ENCODE measurements at places on chromosomes 11 and 22.
A peak's percentile ranks its signal among the peaks of the same experiment; 100 is the strongest.

DNA sequence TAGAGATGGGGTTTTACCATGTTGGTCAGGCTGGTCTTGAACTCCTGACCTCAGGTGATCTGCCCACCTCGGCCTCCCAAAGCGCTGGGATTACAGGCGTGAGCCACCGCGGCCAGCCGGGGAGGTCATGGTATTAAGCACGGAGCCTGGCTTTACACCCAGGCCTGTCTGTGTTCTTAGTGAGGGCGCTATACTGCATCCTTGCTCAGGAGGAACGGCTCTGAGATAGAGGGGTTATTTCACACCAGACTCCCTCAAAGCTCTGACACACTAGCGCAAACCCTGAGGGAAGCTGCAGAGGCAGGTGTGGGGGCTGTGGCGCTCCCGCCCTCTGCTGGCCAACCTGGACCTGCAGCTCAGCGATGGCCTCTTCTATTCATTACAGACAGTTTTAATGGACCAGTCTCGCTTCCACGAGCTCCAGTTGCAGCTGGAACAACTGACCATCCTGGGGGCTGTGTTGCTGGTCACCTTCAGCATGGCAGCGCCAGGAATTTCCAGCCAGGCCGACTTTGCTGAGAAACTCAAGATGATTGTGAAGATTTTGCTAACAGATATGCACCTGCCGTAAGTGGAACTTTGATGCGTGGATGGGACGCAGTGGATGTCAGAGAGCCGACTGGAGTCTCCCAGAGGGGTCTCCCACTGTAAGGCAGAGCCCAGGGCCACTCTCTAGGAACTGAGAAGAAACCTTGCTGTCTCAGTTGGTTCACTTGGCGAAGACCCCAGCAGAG is 26.2 kb downstream of the TCP11L1 start:
- DNase-seq = peak; percentile 65

DNA sequence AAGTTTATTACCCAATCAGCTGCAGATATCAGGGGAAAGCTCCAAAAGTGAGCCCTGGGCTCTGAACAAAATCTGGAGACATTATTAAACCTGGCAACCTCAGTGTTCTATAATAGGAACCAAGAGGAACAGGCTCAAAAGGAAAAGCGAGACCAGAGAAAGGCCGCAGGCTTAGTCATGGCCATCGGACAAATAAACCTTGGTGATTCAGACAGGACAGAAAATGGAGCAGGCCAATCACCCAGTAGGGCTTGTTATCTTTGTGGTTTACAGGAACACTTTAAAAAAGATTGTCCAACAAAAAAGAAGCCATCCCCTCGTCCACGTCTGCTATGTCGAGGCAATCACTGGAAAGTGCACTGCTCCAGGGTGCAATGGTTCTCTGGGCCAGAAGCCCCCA is 7.7 kb upstream of the PANX1 start:
- no peak for DNase-seq

DNA sequence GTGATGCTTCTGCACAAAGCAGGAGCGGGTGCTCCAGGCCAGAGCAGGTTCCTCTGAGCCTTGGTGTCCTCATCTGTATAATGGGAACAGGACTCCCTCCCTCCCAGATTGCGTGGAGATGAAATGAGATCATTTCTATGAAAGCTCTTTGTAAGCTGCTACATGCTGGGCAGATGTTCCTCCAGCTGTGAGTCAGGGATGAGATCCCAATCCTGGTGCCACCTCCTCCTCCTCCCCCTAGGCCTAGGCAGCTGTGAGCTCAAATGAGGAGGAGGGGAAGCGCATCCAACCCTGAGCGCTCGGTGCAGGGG is 7.0 kb upstream of the CABP2 start:
- DNase-seq = no peak

- DNase-seq = no peak
Observed at GRCh38 chr11:60977836-60978235, 6.4 kb downstream of the CD6 start.

DNA sequence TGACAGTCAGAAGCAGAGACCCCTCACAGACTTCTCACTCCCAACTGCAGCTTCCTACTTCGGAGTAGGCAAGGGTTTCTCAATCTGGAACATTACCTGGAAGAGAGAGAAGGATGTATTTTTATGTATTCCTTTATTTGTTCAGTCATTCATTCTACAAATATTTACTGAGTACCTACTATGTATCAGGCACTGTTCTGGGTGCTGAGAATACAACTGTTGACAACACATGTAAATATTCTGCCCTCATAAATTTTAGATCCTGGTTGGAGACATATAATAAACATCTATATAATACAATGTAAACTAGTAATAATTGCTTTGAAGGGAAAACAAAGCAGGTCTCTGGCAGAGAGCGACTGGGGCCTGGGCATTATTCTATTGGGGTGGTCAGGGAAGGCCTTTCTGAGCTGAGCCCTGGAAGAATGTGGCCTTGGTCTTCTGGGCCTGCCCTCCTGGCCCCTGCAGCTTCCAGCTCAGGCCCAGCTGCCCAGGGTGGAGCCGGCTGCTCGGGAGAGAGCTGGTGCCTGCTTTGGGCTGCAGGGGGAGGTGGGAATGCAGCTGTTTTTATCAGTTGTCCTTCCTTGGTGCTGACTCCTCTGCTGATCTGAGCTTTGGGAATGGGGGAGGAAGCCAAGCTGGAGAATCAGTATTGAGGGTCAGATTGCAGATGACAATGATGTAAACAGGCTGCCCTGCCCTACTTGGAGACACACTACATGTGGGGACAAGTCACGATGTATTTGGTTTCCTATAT is 46.8 kb downstream of the PKNOX2 start:
- DNase-seq = no peak

DNA sequence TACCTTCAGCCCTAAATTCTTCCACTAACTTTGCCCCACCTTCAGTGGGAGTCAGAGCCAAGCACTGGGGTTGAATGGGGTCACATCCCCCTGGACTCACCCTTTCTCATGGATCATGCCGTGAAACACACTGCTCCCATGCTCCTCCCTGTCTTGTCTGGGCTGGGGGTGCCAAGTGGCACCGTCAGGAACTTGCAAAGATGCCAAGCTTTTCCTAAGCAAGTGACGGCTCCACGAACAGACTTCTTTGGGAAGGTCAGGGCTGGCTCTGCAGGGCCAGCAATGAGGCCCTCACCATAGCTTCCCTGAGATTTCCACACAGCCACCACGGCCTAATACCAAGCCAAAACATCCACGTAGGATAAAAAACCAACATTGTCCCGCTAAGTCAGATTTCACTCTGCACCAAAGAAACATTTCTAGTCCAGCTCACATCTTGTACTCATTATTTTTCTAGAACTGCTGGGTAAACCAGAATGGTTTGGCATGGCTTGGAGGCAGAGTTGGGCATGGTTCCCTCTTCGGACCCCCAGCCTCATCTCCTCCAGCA is 76.5 kb downstream of the NAT10 start:
- DNase-seq = no peak

- DNase-seq = no peak
Observed at GRCh38 chr11:44145011-44145775, 49.7 kb downstream of the EXT2 start.

All from central memory CD4-positive, alpha-beta T cell (primary cell).